ENCODE measurements at places on chromosomes 1 and 21.
A peak's percentile ranks its signal among the peaks of the same experiment; 100 is the strongest.

DNA sequence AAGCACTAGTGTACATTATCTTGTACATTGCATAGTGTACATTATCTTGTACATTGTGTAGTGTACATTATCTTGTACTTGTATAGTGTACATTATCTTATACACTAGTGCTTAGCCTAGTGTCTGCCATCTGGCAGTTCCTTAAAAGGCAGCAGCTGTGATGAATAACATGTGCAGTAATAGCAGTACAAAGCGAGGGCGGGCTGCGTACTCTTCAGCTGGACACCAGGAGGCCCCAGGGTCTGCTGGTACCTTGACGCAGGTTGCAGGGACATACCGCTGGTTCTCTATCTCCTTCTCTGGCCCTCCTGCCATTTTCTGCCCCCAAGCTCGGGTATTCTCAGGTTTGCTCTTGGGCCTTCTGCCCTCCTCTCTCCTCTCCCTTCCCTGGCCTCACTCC, 149.6 kb downstream of the SEC16B start:
- H3K4me1 ChIP-seq = no peaks in the 10 kb centered on the region
- H3K36me3 ChIP-seq = no peaks in the 10 kb centered on the region
- H3K27me3 ChIP-seq = no peaks in the 10 kb centered on the region
- H3K4me3 ChIP-seq = no peak overlapping the region
- no peak for DNase-seq

DNA sequence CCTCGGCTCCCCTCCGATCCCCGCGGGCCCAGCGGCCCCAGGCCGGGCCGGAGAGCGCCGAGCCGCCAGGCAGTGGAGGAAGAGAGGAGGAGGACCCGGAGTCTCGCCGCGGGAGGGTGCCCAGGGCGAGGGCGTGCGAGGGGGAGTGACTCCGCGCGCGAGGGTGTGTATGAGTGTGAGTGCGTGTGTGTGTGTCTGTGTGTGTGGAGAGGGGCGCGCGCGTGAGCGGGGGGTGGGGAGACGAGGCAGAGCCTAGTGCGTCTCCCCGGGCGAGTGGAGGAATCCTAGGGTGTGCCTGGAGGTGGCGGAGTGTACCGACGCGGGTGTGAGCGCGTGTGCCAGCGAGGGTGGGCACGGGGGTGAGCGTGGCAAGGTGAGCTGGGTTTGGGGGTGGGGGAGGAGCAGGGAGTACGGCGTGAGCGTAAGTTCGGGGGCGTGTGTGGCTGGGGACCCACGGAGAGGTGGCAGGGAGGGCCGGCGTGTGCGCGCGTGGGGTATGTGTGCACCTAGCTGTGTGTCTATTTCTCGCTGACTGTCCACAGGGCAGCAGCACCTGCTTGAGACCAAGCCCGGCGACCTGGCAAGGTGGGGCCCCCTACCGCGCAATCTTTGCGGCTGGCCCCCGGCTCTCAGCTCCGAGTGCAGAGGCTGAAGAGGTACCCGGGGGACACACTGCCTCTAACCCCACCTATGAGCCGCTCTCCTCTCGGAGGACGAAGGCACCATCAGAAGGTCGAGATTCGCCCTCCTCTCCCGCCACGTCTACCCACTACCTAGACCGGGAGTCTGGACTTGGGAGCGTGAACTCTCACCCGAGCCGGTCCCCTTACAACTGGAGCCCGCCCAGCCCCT, 784 bp upstream of the KCND3 start:
- peaks cover 89% of the 10 kb centered on the region for H3K27me3 ChIP-seq
- H3K27ac ChIP-seq = no peak overlapping the region
- DNase-seq = no peak

GRCh38 chr21:26655460-26655859, 82.4 kb upstream of the CYYR1 start:
- H3K27ac ChIP-seq = no peak overlapping the region
- H3K27me3 ChIP-seq = no peaks in the 10 kb centered on the region

GRCh38 chr1:30601316-30602085, 121.9 kb downstream of the MATN1 start:
- DNase-seq = no peak
- no peak overlapping the region for H3K27ac ChIP-seq
- no peaks in the 10 kb centered on the region for H3K36me3 ChIP-seq
- no peak overlapping the region for H3K4me3 ChIP-seq

DNA sequence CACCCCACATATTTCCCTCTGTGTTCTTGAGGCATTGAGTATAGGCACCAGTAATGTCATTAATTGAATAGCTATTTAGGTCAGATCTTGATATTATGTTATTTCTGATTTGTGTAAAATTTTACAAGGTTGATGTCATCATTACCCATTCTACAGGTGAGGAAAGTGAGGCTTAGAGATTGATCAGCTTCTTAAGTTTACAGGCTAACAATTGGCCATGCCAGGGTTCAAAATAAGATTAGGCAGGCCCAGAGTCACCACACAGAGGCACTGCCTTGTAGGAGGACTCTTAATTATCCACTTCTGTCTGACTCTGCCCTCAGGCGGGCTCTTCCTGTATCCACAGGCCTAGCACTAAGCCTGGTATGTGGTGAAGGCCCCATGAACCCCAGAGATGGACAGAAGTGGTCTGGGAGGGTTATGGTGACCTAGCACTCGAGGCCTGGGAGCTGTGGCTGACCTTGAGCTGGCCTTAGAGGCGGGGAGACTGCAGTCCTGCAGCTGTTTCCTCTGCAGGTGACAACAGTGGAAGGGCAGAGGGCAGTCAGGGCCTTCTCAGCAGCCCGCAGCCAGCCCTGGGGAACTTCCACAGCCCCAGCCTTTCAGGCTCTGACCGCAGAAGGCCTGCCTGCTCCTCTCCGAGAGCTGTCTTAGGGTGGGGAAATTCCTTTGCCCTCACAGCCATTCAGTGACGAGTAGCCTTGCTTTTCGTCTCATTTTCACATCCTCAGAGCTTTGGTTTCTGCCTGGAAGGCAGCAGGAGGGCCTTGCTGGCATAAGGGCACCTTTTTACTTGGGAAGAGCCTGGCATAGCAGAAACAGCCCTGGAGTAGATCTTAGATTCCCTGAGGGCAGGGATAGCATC, 12.2 kb downstream of the ZDHHC18 start:
- H3K4me3 ChIP-seq = peak overlapping the region; percentile 18
- H3K27me3 ChIP-seq = no peaks in the 10 kb centered on the region
- H3K4me1 ChIP-seq = peaks cover 34% of the 10 kb centered on the region
- H3K27ac ChIP-seq = peak overlapping the region; percentile 88
- H3K36me3 ChIP-seq = peaks cover 54% of the 10 kb centered on the region

GRCh38 chr1:23533246-23534023, 2.4 kb upstream of the E2F2 start:
- peak overlapping the region; percentile 13 for H3K27ac ChIP-seq
- H3K36me3 ChIP-seq = peaks cover 3% of the 10 kb centered on the region
- no peak for DNase-seq
- peak overlapping the region; percentile 30 for H3K4me3 ChIP-seq

DNA sequence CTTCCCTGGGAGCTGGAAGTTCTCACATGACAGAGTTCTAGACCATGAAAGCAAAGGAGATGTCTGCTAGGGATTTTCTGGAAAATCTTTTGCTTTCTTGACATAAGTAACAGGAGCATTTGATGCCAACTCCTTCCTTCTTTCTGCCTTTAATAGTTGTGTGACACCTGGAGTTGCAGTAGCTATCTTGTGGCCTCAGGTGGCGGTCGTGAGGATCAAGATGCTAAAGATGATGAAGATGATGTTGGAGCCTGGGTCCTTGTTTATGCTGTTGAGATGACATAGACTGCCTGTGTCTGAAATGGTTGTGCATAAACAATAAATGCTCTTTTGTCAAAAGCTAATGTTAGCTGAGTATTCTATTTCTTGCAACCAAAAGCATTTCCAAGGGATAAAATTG, 32.7 kb upstream of the KIRREL1 start:
- H3K27ac ChIP-seq = no peak overlapping the region
- DNase-seq = no peak
- H3K36me3 ChIP-seq = no peaks in the 10 kb centered on the region
- H3K4me1 ChIP-seq = no peaks in the 10 kb centered on the region

DNA sequence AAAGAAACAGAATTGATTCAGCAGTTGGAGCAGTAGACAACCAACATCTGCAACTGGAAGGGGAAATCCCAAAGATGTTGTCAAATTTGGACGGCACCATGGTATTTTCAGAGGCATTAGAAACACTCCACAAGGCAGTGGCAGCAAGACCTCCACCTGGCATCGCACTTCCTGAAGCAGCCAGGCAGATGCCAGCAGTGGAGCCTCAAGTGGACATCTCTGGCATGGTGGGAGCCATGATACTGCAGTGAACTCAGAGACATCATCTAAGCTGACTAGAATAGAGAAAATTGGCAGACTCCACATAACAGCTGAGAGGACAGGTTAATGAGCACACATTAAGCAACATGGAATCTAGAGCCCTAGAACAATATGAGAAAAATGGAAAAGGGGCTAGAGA, 33.9 kb upstream of the RGS8 start:
- DNase-seq = no peak
- no peaks in the 10 kb centered on the region for H3K27me3 ChIP-seq
- H3K4me3 ChIP-seq = no peak overlapping the region
- no peaks in the 10 kb centered on the region for H3K36me3 ChIP-seq

DNA sequence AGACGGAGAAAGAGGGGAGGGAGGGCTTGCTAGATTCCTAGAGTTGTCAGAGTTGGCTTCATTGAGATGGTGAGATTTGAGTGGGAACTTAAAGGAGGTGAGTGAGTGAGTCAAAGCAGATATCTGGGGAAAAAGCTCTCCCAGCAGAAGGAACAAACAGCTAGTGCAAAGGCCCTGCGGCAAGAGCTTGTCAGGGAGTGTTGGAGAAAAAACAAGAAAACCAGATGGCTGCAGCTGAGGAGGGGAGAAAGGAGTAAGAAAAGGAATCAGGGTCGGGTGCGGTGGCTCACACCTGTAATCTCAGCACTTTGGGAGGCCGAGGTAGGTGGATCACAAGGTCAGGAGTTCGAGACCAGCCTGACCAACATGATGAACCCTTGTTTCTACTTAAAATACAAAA, 40.3 kb upstream of the SPOCD1 start:
- no peak overlapping the region for H3K27ac ChIP-seq
- H3K4me3 ChIP-seq = no peak overlapping the region
- no peak for DNase-seq

- H3K4me3 ChIP-seq = peak overlapping the region; percentile 76
- peaks cover 7% of the 10 kb centered on the region for H3K4me1 ChIP-seq
- no peaks in the 10 kb centered on the region for H3K27me3 ChIP-seq
- H3K27ac ChIP-seq = no peak overlapping the region
- no peak for DNase-seq
Measured at GRCh38 chr1:1601564-1602303, 1.8 kb upstream of the FNDC10 start.

- H3K36me3 ChIP-seq = no peaks in the 10 kb centered on the region
- DNase-seq = no peak
- no peaks in the 10 kb centered on the region for H3K4me1 ChIP-seq
- H3K4me3 ChIP-seq = no peak overlapping the region
- H3K27ac ChIP-seq = no peak overlapping the region
Measured at GRCh38 chr1:82486468-82486867, 685.7 kb downstream of the ADGRL2 start.

DNA sequence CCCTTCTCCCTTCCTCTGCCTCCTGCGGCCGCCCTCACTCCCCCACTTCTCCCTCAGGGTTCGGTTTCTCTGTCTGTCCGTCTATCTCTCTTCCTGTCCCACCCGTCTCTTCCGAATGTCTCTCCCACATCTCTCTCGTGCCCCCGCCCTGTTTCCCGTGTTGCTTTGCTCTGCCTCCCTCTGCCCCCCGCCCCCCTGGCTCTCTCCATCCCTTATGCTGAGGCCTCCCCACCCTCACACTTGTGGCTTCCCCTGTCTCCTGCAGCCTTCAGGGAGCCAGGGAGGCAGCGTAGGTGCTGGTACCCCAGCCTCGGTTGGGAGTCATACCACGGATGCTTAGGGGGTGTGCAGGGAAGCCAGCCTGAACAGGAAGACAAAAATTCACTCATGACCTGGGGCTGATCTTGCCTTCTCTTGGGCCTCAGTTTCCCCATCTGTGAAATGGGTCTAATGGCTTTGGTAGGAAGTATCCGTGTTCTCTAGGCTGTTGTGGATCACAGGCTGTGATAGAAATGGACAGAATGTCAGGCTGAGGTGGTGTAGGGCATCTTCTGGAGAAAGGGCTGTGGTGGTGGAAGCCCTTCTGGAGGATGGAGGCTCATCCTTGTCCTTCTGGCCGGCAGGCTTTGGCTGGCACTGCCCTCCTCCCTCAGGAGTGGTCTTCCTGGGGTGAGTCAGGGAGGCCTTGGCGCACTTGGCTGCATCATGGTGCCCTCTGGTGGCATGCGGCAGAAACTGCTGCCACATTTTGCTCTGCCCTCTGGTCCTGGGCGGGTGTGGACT, 55.5 kb downstream of the FOXO6 start:
- H3K4me1 ChIP-seq = no peaks in the 10 kb centered on the region
- no peak overlapping the region for H3K4me3 ChIP-seq
- no peak overlapping the region for H3K27ac ChIP-seq
- DNase-seq = peak; percentile 37

DNA sequence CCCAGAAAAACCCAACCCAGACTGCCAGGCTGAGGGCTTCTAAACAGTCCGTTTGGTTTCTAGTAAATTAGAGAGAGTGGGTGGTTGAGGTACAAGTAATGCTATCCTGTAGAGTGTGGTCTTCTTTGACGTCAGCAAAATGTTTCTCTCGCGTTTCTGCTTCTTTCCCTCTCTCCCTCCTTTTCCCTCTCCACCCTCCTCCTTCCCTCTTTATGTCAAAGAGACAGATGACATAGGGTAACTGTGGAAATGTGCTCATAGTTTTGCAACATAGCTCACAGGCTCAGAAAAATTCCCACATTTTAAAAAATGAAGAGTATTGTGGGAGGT, 158.3 kb downstream of the TOMM20 start:
- H3K4me3 ChIP-seq = no peak overlapping the region
- DNase-seq = no peak
- H3K27me3 ChIP-seq = peaks cover 8% of the 10 kb centered on the region
- peaks cover 7% of the 10 kb centered on the region for H3K36me3 ChIP-seq

GRCh38 chr1:39026866-39027507, 837 bp downstream of the NDUFS5 start:
- H3K4me3 ChIP-seq = peak overlapping the region; percentile 99
- peaks cover under 1% of the 10 kb centered on the region for H3K27me3 ChIP-seq
- peaks cover 41% of the 10 kb centered on the region for H3K36me3 ChIP-seq
- peaks cover 34% of the 10 kb centered on the region for H3K4me1 ChIP-seq
- peak overlapping the region; percentile 97 for H3K27ac ChIP-seq

- H3K27ac ChIP-seq = no peak overlapping the region
- no peak for DNase-seq
- H3K27me3 ChIP-seq = no peaks in the 10 kb centered on the region
- H3K4me3 ChIP-seq = no peak overlapping the region
Measured at GRCh38 chr21:42523211-42523610, 9.6 kb downstream of the SLC37A1 start.

GRCh38 chr1:150268340-150268704, 494 bp downstream of the APH1A start:
- no peaks in the 10 kb centered on the region for H3K27me3 ChIP-seq
- peak overlapping the region; percentile 92 for H3K4me3 ChIP-seq
- peak; percentile 29 for DNase-seq
- H3K36me3 ChIP-seq = peaks cover 29% of the 10 kb centered on the region

Measured in central memory CD8-positive, alpha-beta T cell (primary cell).